AG04450 (cell line): ENCODE measurements at places on chromosomes 1 and 21.
A peak's percentile ranks its signal among the peaks of the same experiment; 100 is the strongest.

GRCh38 chr1:30405081-30405480 is 318.3 kb downstream of the MATN1 start:
- DNase-seq: no peak

DNA sequence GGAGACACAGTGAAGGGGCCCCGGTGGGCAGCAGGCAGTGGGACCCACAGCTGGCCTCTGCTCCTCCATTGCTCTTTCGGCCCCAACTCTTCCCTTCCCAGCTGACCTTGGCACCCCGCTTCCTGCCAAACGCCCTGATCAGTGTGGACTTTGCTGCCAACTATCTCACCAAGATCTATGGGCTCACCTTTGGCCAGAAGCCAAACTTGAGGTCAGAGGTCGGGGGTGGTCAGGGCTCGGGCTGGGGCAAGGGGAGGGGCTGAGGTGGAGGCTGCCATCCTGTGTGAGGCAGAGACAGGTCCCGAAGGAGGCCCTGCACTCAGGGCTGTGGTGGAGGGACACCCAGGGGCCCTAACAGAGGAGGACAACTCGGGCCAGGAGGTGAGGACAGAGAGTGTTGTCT is 13.7 kb downstream of the PODN start:
- DNase-seq: no peak

DNA sequence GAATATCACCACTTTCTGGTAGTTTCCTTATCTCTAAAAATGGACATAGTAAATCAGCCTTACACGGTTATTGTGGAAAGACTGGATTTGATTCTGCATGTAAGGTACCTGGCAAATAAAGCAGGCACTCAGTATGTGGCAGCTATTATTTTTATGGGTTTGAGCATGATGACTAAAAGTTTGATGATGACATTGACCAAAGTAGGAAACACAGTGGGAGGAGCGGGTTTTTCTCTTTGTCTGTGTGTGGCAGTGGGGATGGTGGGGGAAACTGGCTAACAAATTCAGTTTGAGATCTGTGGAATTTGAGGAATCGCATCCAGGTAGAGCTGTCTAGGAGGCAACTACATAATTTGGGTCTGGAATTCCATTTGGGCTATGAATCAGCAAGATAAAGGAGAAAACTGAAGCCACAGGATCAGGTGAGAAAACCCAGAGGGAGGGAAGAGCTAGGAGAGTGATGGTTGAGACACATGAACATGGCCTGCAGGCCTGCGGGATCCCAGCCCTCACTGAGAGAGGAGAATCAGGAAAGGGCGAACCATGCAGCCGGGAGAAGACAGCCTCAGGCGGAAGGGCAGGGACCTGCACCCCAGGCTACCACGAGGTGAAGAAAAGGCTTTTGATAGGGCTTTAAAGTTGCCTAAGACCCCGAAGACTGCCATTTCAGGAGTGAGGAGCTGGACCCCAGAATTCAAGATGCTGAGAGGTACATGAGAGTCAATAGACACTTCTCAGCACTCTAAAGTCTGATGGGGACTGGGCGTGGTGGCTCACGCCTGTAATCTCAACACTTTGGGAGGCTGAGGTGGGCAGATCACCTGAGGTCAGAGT is 52.2 kb downstream of the MEF2D start:
- no peak for DNase-seq

DNA sequence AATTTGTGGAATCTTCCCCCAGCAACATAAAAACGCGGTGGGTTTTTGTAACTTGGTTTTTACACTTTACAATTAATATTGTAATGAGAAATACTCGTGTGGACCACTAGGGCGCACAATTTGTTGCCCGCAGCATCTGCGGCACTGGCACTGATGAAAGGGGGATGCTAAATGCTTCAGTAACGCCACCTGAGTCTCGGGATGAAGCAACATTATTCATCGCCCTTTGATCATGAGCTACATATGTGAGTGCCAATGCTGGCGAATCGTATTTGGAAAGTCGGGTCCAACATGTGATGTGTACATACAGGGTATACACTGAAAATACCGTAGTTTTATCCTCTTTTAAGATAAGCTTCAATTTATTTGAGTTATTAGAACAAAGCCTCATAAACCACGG is 34.2 kb upstream of the COX20 start:
- DNase-seq: no peak

DNA sequence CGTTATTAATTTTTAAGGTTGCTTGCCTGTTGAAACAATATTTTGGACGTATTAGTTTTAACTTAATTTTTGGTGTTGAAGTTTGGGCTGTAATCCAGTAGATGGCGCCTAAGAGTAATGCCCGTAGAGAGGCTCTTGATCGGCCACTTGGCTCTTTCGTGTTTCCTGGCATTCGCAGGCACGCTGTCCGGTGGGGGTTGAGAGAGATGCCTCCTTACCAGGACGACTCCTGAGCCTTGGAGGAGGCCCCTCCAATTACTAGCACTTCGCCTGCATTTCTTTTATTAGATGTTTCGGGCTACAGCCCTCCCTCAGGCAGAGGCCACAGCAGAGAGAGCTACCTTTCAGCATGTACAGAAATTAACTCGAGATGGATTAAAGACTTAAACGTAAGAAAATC is 12.0 kb downstream of the OR2M4 start:
- DNase-seq: no peak

GRCh38 chr1:11880911-11881748 is 22.4 kb upstream of the NPPB start:
- no peak for DNase-seq

DNA sequence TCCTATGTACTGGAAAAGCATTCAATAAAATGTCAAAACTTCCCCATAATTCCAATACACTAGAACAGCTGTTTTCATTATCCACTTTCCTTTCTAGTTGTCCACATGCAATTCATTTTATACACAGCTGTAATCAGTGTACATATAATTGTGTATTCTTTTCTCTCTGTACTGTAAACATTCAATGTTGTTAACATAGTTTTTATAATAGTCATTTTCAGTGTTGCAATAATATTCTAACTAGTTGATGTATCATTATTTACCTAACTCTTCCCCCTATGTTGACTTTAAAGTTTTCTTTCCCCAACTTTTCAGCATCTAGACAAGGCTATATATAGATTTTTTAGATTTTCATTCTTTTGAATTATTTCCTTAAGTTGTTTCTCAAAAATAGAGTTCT is 44.4 kb downstream of the DIPK1A start:
- DNase-seq: peak; percentile 39

- no peak for DNase-seq
Observed at GRCh38 chr21:43921979-43922945, 57.2 kb downstream of the AGPAT3 start.

DNA sequence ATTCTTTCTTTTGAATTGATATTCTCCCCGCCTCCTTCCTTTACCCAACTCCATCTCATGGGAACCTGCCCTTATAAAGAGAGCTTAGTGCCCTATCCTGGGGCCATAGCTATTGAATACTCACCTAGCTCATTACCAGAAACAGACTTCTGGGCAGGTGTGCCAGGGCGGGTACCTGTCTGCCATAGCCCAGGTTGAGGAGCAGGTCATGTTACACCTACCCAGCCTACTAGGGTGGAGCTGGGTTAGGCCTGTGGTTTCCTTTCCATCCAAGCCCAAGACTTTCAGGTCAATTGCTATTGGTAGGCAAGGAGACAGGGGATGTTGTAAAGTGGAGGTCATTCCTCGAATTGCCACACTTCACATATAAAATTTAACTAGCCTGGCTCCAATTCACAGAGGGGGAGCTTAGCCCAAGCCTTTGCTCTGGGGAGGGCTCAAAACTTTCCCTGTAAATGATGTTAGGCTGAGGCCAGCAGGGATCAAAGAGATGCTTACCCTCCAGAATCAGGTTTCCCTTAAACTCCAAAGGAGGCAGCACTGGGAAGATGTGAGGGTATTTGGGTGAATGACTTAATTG is 87.1 kb upstream of the IPO9 start:
- DNase-seq: no peak

DNA sequence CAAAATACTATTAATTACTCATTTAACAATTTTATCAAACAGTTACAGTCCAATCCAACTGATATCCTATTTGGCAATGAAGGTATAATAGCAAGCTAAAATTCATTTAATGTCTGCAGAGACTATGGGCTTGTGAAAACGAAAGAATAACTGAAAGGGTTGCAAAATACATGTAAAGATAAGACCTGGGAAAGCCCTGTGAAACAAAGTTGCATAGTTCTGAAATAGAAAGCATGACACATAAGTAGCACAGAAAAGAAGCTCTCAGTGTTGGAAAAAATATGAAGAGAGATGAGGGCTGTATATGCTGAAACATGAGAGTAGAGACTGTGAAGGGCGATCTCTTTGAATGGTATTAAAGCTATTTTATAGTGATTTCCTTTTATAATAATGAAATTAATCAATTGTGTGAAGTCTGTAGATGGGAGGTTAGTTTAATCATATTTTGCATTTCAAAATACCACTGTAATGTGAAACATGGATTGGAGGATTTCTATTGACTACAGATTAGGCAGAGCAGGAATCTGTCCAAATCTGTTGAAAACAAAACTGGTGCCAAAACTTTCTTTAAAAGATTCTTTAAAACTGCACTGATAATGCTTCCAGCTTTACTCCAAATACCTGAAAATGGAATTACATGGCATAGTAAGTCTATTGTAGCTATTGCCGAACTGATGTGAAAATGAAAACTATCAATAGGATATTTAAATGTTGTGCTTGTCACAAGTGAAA is 1518.9 kb upstream of the B3GALT2 start:
- no peak for DNase-seq

- DNase-seq: no peak
Observed at GRCh38 chr21:33901412-33902288, 14.0 kb downstream of the ATP5PO start.

GRCh38 chr1:224533517-224533916 is 82.6 kb upstream of the CNIH3 start:
- DNase-seq: no peak

- no peak for DNase-seq
Observed at GRCh38 chr21:26835027-26835713, 10.0 kb downstream of the ADAMTS1 start.

- no peak for DNase-seq
Observed at GRCh38 chr1:233940908-233941307, 36.4 kb downstream of the SLC35F3 start.

DNA sequence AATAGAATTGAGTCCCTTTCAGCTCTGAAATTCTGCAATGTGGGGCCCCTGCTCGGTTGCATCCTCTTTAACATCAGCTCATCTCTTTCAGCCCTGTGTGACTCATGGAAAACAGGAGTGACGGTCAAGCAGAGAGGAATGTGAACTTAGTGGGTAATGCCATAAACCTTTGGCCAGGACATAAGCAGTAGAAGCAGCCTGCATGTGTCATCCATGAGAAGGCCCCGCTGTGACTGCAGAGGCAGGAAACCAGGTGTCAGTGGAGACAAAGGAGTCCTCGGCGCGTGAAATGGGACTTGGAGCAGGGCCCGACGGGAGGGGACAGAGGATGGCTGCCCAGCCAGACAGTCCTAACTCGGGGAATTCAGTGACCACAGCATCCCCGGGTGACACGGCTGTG is 21.1 kb upstream of the EPHB2 start:
- DNase-seq: peak; percentile 45

GRCh38 chr1:10541286-10541685 is 66.5 kb downstream of the PEX14 start:
- no peak for DNase-seq

GRCh38 chr1:53766194-53766742 is 27.3 kb upstream of the GLIS1 start:
- DNase-seq: no peak

- DNase-seq: no peak
Observed at GRCh38 chr1:117661027-117661426, 55.2 kb downstream of the TENT5C start.
